WTC11 (cell line): ENCODE measurements at places on chromosomes 2 and 18.

DNA sequence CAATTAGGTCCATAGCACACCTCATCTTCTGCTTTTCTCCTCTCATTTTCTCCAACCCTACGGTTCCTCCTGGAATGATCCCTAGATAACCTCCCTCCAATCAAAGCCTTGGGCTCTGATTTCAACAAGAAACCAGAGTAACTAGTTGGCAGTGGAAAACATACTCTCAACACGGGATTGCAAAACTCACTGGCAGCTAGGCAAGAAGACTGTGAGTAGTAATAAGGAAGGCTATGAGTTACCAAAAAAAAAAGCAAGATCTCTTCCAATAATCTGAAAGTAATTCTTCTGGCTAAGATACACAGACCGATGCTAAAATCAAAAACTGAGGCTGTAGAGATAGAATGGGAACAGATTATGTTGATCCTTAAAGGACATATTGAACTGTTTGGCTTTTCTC is 28.4 kb upstream of the CCDC102B start:
- no peak for DNase-seq

GRCh38 chr2:144052083-144052482 is 467.8 kb downstream of the ZEB2 start:
- DNase-seq: no peak

- no peak for DNase-seq
Measured at GRCh38 chr2:161122772-161123530, 37.3 kb upstream of the TANK start.

DNA sequence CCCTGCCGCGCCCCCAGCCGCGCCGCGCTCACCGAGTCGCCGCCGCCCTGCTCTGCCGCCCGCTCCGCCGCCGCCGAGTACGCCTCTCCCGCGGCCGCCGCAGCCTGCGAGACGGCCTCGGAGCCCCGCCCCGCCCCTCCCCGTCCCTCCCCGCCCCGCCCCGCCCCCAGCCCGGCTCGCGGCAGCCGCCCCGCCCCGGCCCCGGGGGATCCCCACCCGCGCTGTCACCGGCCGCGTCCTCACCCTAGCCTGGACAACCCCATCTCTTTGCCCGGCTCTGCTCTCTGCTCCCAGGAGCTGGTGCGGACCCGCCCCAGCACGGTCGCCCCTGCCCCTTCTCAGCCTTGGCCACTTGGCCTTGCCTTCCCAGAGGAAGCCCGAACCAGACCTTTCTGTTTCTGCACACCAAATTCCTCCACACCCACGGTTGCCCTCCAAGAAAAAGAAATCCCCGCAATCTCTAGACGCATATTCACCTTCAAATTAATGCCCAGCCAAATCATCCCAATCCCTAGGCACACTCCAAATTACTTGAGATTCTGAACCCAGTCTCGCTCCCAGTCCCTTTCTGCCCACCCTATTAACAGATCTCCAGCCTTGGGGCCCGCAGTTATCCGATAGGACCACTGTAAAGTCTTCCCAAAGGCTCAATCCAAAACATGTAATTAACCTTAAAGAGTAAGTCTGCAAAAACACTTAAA is at the start of gene CYRIA:
TSS of gene CYRIA (minus strand) at position 87 of the 701 bp plus-strand sequence. CDS start 77,715 bp downstream, outside the sequence.
- peak; percentile 50 for DNase-seq

- no peak for DNase-seq
Measured at GRCh38 chr18:47970664-47971531, 40.4 kb upstream of the SMAD2 start.

DNA sequence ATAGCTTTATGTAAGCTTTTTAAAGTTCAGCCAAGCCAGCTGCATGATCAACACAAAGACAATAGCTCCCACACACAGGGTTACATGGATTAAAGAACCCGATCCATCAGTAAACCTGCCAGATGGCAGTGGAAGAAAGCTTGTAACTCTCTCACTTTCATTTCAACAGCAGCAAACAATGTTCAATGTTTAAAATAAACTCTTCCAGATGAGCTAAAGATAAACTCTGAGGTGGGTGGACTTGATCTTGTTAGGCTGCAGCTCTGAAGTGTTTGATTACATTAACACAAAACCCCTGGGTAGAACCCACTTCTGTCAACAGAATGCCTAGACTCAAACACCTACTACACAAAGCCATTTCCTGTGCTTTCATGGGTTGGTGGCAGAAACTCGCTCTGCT is 13.9 kb downstream of the RDH14 start:
- no peak for DNase-seq

- no peak for DNase-seq
Measured at GRCh38 chr2:30433541-30434299, 13.3 kb upstream of the LCLAT1 start.

DNA sequence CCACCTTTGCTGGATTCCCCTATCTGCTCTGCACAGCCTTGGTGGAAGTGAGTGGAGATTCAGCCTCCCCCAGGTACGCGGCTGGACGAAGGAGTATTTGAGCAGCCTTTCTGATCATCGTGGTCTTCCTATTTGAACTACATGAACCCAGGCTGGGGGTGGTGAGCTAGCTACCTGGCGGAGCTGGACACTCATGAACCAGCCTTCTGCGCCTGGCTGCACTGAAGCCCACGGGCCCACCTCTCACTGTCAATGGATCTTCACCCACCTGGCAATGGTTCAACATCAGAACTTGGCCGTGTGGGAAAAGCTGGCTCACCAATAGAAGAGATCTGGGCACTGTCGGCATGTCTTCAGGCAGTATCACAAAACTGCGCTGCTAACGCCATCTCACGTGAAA is 35.4 kb downstream of the ANKMY1 start:
- no peak for DNase-seq

DNA sequence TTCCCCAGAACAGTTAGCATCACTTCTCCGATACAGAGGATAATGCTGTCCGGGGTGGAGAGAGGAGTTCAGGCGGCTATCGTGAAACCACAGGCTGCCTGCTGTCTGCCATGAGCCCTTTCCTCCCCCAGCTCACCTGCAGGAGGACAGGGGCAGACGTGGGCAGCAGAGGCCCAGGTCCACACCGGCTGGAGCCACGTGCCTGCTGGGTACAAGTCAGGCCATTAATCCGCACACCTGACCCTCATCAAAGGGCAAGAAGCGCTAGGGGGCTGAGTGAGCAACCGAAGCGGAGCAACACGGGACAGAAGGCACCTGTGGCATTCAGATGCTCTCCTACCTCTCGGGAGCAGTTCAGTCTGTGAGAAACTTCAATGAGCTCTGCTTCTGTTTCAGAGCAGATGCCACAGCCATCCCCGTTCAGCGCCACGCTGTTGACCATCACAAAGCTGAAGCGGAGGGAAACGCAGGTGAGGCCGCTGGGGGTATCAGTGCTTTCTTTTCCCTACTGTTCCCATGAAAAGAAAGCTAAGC is 21.5 kb downstream of the MPPE1 start:
- DNase-seq: no peak

GRCh38 chr2:10775021-10775780 is 37.4 kb downstream of the PDIA6 start:
- DNase-seq: no peak

- no peak for DNase-seq
Measured at GRCh38 chr2:178265851-178266250, 71.5 kb downstream of the OSBPL6 start.

GRCh38 chr18:9771261-9771976 is 63.3 kb downstream of the RAB31 start:
- DNase-seq: peak; percentile 96

GRCh38 chr2:11766016-11766415 is 19.6 kb downstream of the LPIN1 start:
- DNase-seq: no peak

- DNase-seq: no peak
Measured at GRCh38 chr18:48490641-48491293, 48.1 kb upstream of the CTIF start.

DNA sequence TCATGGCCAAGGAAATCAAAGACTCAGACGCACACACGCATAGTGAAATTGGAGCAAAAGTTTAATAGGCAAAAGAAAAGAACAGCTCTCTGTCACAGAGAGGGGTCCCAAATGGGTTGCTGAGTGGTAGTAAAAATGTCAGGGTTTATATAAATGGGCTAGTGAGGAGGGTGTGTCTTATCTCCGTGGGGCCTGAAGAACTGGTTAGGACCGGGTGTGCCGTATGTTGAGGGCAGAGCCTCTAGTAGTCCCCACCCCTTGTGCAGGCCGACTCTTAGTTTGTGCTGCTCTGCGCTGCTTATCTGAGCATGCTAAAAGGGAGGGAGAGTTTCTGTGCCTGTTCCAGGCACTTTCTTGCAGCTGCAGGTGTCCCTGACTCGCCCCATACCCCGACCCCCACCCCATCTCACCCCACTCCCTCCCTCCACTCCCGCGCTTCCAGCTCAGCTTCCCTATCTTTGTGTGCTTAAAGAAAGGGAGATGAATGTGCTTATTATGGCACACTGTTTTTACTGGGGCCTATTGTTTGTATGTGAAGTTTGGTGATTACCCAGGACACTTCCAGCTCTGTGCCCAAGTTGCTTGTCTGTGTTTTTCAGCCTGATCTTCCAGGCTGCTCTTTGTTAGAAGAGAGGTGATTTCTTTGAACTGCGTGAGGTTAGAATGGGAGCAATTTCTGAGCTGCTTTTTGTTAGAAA is 167.4 kb downstream of the SPAG16 start:
- peak; percentile 16 for DNase-seq

DNA sequence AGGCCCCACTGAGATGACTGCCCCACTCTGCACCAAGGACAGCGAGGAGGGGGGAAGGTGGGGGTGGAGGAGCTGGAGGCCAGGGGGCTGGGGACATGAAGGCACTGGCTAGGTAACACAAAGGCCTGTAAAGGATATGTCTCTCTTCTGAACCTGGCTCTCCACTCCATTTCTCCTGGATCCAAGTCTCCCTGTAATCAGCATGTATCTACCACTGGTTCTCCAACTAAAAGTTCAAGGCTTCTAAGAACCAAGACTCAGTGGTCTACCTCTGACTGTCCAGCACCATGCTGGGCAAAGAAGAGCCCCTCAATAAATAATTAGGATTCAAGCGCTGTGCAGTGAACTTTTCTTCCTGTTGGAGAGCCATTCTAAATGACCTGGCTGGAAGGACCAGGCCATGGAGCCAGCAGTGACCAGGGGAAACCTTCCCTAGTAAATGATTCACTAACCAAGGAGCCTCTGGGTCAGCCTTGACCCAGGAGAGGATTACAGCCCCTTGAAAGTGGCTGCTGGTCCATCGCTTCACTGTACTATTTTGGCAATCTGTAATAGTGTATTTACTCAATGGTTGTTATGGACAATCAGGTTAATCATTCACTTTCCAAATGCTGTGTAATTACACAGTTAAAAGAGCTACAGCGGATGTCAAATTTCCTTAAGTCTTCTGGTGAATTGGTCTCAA is 73.2 kb downstream of the BCL11A start:
- DNase-seq: no peak

- DNase-seq: no peak
Measured at GRCh38 chr2:218081063-218081462, 12.0 kb downstream of the RUFY4 start.

DNA sequence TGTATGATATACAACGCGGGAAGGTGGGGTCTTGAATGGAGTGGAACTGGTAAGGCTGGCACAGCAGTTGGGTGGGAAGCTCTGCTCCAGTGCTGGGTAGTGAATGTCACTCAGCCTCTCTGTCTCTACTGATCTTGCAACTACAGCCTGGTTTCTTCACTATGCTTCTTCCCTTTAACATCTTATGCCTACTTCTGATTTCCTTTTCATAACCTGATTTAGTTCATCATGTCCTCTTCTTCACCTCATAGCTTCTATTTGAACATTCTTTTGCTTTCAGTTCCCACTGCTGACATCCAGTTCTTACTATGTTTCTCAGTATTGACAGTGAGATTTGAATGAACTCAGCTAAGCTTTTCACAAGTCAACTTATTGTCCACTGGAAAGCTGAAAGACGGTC is 286.2 kb downstream of the ARL6IP6 start:
- DNase-seq: no peak

DNA sequence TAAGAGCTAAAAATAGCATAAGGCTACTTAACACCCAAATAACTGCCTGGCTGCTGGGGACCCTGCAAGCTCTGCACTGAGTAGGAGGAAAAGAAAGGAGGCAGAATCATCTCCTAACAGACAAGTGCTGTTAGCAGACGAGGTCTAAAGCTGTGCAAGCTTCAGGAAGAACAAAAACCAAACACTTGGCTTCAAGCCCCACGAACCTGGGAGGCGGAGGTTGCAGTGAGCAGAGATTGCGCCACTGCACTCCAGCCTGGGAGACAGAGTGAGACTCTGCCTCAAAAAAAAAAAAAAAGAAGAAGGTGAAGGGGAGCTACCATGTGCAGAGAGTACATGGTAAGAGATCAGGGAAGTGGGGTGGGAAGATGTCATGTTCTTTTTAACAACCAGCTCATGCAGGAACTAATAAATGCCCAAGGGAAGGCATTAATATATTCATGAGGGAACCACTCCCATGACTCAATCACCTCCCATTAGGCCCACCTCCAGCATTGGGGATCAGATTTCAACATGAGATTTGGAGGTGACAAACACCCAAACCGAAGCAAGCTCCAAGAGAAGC is 28.8 kb upstream of the INO80C start:
- DNase-seq: no peak

GRCh38 chr2:230347659-230348305 is 20.8 kb downstream of the SP140L start:
- DNase-seq: no peak

- DNase-seq: no peak
Measured at GRCh38 chr18:45274026-45274425, 341.2 kb upstream of the SLC14A2 start.

- no peak for DNase-seq
Measured at GRCh38 chr18:78487649-78488048, 492.0 kb upstream of the SALL3 start.

- no peak for DNase-seq
Measured at GRCh38 chr2:143841935-143842334, 678.0 kb downstream of the ZEB2 start.

GRCh38 chr2:75277111-75277510 is 77.8 kb upstream of the TACR1 start:
- DNase-seq: no peak

DNA sequence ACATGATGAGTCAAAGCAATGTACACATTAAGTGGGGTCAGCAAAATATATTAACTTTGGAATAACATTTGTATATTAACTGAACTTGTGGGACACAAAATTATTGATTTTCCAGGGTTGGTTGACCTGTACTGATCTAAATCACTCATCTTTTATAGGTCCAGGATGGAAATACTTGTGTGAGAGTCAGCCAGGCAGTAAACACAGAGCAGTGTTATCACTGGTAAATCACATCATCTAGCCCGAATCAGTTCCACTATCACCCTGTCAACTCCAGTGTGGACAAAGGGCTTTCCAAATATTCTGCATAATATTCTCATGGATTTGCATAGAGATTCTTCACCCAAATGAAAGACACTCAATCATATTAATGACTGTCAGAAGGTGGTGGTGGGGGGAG is 295.7 kb downstream of the LRP1B start:
- no peak for DNase-seq

DNA sequence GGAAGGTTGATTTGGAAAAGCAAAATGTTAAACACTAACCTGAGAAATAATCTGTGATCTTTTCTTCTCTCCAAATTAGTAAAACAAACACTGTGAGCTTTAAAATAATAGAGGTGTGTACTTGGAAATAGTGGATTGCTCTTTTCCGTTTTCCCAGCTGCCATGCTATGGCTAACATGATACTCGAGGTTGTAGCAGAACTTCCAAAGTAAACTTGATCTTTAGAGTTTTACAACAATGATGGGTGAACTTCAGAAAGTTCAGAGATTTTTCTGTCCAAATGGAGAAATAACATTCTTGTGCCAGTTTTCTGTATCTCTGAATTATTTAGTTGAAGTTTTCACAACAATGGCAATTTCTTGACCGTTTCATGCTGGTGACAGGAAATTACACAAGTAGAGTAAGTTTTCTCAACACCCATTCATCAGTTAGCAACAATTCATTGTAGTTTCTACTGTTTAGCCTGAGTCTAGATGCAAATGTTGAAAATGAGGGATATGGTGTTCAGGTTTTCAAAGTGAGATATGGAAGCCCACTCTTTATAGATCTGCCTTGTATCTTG is 135.3 kb upstream of the CTAGE1 start:
- no peak for DNase-seq

- no peak for DNase-seq
Measured at GRCh38 chr18:11736656-11737055, 47.6 kb downstream of the GNAL start.
